ENCODE measurements at places on chromosomes 5 and 9.

GRCh38 chr9:70510157-70510770, 95.8 kb upstream of the KLF9 start:
- DNase-seq, result peak; percentile 13

GRCh38 chr9:107481035-107481434, 8.5 kb downstream of the KLF4 start:
- DNase-seq, result no peak

- no peak for DNase-seq
These were observed 198.8 kb downstream of the MAPKAP1 start for GRCh38 chr9:125508249-125508648.

DNA sequence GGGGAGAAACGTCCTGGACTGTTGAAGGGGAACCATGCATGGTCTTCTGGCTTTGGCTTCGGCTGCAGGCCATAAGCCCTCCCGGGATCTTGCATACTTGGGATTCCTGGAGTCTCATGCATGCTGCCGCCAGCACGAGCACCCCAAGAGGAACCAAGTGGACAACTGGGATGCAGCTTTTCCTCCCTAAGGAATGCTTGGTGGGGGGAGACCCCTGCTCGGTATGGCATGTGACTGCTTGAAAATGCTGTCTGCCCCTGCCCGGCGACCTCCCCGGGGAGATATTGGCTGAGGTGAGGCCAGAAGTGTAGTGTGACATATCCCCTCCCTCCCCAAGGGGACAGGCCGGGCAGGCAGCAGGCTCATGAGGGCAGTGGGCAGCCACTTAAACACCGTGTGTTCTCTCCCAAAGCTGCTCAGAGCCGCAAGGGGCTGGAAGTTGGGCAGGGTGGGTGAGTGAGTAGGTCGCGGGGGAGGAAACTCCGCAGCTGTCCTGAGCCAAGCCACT, 15.7 kb downstream of the TMEM171 start:
- DNase-seq, result peak; percentile 82

DNA sequence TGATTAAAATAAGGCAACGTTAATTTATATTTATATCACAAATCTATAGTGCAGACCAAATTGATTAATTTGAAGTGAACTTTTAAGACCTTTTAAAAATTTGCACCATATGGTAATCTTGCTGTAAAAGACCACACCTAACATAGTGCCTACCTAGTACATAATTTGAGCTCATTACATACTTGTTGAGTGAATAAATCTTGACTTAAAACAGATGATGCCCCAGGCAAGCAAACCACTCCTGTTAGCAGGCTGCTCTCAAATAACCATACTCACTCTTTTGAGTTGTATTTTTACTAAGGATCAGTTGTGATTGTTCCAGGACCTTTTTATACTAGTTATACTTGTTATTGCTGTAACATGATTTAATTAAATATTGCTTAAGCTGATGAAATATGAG, 27.2 kb downstream of the CMYA5 start:
- DNase-seq, result no peak

GRCh38 chr5:74310386-74310785, 330.1 kb downstream of the ENC1 start:
- peak; percentile 50 for DNase-seq

- DNase-seq, result no peak
These were observed 69.7 kb downstream of the PRLR start for GRCh38 chr5:35160486-35161116.

GRCh38 chr5:72465601-72466563, 41.3 kb downstream of the ZNF366 start:
- DNase-seq, result peak; percentile 69

DNA sequence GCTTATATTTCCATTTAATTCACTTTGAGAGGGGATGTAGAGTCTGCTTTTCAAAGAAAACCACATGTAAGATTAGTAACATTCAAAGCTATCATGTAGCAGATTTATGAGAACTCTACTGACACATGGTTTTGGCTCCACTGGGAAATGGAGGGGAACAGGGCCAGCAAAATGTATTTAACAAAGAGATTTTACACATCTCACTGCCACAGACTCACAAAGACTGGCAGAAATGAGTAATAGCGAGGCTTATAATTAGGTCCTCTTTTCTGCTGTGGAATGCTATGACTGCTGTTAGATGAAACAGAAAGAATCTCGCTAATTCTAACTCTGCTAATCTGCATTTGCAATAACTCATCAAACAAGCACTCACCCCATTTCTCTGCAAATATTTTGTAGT, 4.5 kb downstream of the DAP start:
- DNase-seq, result peak; percentile 92

- DNase-seq, result no peak
These were observed 100.7 kb downstream of the PDE8B start for GRCh38 chr5:77311214-77311571.

- DNase-seq, result no peak
These were observed 11.6 kb upstream of the CMBL start for GRCh38 chr5:10319202-10319851.

GRCh38 chr9:81685763-81686613, 3.4 kb downstream of the TLE1 start:
- DNase-seq, result peak; percentile 32

DNA sequence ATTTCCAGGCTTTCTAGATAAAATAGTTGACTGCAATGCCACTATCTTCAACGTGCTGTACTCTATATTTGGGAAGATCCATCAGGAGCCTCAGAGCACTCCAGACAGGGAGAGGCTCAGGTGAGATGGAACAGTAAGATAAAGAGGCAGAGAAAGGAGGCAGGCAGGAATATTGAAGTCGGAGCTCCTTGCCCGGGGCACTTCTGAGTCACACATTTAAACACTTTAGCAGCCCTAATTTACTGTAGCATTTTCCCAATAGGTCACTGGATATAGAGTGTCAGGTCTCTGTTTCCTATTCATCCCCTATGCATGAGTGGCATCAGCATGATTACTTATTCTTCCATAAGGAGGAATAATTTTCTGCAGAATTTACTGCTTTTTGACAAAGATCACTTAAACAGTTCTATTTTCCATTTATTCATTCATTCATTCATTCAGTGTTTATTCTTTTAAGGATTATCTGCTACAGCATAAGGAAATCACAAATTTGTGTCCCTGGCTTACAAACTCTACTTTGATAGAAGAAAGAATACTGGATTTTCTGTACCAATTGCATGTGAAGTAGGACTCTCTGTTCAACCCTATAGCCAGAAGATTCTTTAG, 170.7 kb downstream of the MAPKAP1 start:
- DNase-seq, result no peak

- no peak for DNase-seq
These were observed 1647.4 kb upstream of the C9orf72 start for GRCh38 chr9:29220596-29221251.

GRCh38 chr9:71891557-71892189, 19.3 kb downstream of the ABHD17B start:
- no peak for DNase-seq

DNA sequence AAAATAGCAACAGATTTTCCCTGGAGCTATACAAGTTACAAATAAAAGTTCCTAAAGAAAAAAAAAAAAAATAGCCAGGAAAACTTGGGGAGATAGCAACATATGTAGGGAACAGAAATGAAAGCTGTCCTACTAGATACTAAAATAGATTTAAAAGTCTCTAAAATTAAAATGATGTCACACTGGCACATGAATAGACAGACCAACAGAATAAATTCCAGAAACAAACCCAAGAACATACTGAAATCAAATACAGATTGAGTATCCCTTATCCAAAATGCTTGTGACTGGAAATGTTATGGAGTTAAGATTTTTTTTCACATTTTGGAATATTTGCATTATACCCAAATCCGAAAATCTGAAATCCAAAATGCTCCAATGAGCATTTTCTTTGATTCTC, 23.8 kb downstream of the GOLPH3 start:
- no peak for DNase-seq

GRCh38 chr9:18384066-18384465, 89.9 kb upstream of the ADAMTSL1 start:
- DNase-seq, result no peak

- DNase-seq, result no peak
These were observed 755.2 kb upstream of the ACO1 start for GRCh38 chr9:31629292-31629691.

GRCh38 chr9:131227959-131228460, 48.3 kb downstream of the FAM78A start:
- no peak for DNase-seq

- no peak for DNase-seq
These were observed 242.0 kb downstream of the CRB2 start for GRCh38 chr9:123597876-123598556.

- DNase-seq, result peak; percentile 63
These were observed 7.5 kb upstream of the TOR2A start for GRCh38 chr9:127742435-127743088.

DNA sequence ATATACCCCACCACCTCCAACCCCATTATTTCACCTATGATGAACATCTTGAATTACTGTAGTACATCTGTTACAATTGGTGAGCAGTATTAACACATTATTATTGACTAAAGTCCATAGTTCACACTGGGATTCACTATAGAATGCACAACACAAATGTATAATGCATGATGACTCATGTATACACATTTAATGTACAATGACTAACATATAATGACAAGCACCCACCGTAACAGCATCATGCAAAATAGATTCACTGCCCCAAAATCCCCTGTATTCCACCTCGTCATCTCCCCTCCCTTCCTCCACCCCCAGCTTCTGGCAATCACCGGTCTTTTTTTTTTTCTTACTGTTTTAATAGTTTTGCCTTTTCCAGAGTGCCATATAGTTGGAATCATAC, 47.1 kb upstream of the NEK6 start:
- peak; percentile 50 for DNase-seq

- peak; percentile 25 for DNase-seq
These were observed 13.1 kb downstream of the DIAPH1 start for GRCh38 chr5:141605523-141606277.

- no peak for DNase-seq
These were observed 78.8 kb downstream of the PDE6A start for GRCh38 chr5:149865746-149866145.

GRCh38 chr5:79227484-79228025, 8.4 kb upstream of the JMY start:
- DNase-seq, result no peak

- DNase-seq, result peak; percentile 21
These were observed 241.9 kb upstream of the TLE4 start for GRCh38 chr9:79329861-79330260.

DNA sequence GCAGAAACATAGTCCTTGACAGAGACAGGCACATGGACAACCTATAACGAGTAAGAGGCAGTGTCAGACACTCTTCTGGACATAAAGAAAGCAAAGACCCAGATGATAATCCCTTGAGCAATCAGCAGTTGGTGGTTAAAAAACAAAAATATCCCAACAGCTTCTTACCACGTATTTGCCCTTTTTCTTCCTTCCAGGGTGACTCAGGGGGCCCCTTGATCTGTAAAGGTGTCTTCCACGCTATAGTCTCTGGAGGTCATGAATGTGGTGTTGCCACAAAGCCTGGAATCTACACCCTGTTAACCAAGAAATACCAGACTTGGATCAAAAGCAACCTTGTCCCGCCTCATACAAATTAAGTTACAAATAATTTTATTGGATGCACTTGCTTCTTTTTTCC, 9.5 kb downstream of the GZMK start:
- DNase-seq, result no peak

GRCh38 chr5:56282216-56282615, 49.1 kb upstream of the ANKRD55 start:
- DNase-seq, result peak; percentile 28

DNA sequence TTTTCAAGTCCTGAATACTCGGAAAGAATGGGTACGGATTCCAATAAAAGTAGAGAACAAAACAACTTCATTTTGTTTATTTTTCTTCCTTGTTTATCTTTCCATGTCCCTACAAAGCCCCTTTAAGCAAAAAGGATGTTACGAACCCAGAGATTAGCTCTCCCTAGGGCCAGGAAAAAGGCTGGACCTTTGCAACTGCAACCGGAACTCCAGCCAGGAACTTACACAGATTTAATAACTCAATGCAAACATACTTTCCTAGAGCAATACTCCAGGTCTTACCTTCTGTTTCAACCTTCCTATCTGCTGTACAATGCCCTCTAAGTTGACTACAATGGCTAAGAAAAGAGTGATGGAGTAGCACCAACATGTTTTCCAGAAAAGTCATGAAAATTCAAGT, 7.0 kb downstream of the DENND1A start:
- no peak for DNase-seq

DNA sequence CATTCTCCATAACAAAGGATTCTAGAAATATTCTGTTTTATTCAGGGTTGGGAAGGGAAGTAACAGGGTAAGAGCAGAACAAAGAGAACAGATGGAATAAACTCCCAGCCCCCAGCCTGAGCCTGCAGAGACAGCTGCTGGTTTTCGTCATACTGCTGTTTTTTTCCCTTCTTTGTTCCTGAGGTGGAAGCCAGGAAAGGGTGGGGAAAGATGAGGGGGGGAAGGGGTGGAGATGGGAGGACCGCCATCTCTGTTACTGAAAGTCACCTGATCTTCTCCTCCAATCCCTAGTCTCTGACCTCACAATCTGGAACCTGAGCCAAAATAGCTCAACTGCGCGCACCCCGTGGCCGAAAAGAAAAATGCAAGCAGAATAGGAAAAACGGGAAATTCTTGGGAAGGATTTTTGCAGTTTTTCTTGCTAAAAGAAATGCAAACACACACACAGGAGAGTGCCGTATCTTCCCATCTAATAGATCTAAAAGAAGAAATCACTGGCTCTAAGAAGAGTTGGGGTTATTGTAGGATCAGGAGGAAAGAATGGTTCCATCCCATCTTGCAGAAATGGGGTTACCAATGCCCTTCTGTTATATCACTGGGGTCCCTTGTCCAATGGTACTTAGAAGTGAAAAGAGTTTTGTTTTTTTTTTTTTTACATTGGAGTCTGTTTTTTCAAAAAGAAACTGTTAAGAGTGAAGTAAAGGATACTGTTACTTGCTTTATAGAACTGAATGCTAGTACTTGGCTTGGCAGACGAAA, 57.9 kb downstream of the DIAPH1 start:
- peak; percentile 99 for DNase-seq

- no peak for DNase-seq
These were observed 296.3 kb upstream of the SMARCA2 start for GRCh38 chr9:1718836-1719235.

DNA sequence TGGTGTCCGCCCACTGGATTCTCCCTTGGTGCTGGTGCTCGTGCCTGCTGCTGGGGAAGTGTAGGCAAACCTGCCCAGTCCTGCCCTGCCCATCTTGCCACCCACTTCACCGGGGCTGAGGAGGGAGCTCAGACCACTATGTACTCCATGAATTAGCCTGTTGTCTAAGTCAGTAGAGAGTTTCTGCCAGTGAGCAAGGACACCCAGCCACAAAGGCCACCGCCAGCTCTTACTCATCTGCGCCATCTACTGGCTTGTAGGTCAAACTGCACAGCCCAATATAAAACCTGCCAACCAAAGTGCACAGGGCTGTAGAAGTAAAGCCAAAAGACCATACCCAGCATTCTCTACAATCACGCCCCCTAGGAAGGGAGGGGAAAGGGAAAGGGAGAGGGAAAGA, 102.3 kb downstream of the GLIS3 start:
- no peak for DNase-seq

- DNase-seq, result no peak
These were observed 65.1 kb downstream of the BASP1 start for GRCh38 chr5:17282283-17283120.

DNA sequence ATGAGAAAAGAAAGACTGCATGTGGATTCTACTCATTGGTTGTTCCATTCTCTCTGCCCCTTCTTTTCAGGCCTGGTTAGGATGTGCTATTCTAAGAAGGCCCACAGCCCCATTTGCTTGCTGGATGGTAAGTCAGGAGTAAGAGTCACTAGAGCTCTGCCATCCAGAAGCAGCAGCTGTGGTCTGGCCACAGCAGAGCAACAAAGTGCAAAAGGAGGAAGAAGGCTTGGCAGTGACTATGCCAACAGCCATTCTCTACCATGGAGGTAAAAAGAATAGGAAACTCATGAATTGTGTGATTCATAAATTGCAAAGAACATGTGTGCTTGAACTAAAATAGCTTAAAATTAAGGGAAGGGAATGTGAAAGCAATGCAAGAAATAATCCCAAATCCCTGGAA, 20.9 kb downstream of the KLHL3 start:
- DNase-seq, result no peak
